H9 (cell line): ENCODE measurements at places on chromosomes 2 and 18.

DNA sequence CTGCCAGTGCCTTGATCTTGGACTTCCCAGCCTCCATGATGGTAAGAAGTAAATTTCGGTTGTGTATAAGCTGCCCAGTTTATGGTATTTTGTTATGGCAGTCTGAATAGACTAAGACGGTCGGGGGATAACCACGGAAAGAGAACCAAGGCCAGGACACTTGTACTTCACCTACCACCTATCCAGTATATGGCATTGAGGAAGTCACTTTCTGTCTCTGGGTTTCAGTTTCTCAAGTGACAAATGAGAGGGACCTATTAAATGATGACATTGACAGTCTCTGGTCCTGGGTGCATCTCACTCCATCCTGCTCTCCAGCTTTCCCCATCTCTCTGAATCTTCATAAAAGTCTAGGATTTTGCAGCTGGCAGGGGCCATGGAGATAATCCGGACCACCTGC, 183.8 kb upstream of the MSH6 start:
- no peak for DNase-seq

DNA sequence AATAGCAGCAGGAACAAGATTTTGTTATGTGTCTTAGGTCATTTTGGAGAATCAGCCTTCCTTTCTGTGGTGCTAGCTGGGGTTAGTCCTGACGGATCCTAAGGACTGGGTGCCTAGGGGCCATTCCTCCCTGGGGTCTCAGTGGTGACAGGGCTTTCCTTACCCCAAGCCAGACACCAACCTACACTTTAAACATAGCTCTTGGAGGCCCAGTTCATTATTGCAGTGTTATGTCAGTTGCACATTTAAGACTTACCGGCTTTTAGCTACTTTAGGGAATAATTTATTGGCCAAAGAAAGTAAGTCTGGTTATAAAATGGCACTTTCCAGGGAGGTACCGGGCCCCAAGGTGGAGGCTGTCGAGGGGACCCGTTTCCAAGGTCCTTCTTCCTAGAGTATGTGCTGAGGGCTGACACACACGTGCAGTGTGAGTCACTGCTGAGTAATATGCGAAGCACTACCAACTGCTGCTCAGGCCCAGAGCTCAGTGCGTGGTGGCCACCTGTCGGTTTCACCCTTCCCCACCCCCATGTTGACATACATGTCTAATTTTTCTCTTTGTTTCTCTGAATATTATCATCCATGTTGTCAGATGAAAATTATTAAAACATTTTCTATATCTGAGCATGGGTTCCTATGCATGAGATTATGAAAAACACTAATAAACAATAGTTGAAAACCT, 37.0 kb upstream of the GRHL1 start:
- DNase-seq: no peak

GRCh38 chr18:70082430-70082829, 123.1 kb downstream of the RTTN start:
- no peak for DNase-seq

- DNase-seq: no peak
Measured at GRCh38 chr2:168239281-168239680, 8.1 kb downstream of the STK39 start.

GRCh38 chr2:102436323-102436722, 13.4 kb downstream of the IL18RAP start:
- no peak for DNase-seq
